ENCODE measurements at places on chromosomes 2 and 18.

DNA sequence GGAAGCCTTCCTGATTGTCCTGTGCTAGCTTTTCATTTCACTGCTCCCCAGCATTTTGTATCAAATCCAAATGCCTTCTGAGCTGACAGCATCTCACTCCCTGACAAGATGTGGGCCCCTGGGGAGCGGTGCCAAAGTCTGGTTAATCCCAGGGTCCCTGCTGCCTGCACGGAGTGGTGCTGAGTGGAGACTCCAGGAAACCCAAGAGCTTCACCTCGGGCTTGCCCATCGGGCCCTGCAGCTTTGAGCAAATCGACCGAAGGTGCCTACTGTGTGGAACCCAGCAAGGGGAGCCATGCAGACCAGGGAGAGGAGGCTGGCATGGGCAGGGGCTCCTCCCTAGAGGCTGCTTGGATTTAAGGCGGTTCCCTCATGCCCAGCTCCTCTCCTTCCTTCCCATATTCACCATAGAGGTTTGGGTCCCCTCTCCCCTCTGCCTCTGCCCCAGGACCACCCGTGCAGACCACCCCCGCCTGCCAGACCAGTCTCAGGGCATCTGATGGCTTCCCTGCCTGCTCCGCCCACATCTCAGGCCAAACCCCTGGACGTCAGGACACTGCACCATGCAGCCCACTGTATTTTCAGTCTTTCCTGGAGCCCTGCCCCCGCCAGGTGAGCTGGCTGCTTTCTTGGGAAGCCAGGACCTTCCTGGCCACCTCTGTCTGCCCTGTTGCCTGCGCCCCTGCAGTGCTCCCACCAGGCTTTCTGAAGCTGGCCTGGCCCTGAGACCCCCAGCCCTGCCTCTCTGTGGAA, 37.8 kb downstream of the RRM2 start:
- DNase-seq, result no peak

DNA sequence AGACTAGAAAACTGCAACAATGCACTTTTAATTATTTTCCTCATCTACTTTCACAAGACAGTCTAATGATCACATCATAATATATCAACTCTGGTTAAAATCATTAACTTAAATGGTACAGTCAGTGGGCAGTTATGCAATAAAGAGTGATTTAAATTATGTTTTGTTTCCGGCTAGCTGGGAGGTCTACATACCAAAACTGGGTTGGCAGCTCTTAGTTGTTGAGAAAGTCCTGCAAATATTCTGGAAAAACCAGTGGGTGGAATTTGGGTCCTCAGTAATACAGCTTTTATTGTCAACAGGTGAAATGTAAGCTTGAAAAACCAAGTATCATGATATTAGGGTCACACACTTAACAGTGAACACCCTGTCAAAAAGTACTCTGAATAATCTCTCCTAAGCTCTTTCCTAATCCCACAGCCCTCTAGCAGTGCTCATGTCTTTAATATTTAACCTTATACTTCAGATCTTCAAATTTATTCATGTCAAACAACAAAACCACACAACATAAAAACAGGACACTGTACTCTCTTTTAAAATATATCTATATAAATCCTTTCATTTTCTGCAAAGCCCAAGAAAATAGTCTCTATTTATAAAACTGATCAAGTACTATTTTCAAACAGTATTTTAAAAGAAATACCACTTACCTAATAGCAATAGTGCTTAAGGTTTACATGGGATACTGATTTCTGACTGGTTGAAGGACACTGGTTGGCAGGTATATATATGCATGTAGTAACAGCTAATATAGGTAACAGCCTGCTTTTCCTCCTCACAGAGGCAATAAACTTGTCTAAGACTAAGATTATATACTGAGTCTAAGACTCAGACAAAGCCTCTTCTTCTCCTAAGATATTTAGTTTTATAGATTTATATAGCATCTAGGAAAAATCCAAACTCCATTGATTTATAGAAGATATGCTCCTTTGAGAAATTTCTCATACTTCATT, 103.8 kb downstream of the GAREM1 start:
- no peak for DNase-seq

DNA sequence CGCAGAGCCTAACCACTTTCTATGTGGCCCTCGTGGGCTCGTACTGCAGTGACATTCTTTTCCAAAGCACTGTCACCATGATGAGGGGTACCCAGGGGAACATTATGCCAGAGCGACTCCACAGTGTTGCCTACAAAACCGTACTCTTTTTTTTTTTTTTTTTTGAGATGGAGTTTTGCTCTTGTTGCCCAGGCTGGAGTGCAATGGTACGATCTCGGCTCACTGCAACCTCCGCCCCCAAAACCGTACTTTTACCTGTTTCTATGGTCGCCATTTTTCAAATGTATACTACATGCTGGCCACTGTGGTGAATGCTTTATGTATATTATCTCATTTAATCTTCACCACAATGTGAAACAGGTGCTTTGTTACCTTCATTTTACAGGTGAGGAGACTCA, 4.3 kb downstream of the PLEK start:
- no peak for DNase-seq

DNA sequence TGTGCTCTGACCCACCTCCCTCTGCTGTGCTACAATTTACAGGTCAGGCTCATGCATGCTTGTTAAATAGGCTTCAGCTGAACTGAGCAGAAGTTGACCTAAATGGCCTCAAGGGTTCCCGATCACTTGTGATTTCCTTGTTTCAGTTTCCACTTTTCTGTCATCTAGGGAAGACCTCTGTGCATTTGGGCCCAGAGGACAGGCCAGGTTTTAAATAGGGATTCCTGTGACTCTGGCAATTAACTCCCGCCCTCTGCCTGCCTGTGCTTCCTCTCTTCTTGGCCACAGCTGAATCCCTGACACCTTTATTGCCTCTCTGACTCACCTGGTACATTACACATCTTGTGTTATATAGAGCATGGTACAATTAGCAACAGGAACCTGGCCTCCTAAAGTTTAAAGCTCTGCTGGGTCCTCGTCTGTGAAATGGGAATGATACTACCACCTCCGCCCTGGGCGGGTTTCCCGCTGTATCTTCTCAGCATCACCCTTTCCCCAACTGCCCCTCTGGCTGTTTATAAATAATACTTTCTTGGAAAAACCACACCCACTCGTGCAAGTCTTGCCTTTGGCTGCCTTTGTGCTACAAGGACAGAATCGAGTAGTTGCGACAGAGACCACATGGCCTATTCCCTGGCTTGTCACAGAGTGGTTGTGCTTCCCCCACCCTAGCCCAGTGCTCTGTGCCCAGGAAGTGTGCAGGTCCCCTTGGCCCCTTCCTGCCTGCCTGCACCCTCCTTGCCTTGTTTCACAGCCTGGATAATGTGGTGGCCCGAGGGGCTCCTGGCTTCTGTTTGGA, 7.9 kb downstream of the CABLES1 start:
- no peak for DNase-seq

DNA sequence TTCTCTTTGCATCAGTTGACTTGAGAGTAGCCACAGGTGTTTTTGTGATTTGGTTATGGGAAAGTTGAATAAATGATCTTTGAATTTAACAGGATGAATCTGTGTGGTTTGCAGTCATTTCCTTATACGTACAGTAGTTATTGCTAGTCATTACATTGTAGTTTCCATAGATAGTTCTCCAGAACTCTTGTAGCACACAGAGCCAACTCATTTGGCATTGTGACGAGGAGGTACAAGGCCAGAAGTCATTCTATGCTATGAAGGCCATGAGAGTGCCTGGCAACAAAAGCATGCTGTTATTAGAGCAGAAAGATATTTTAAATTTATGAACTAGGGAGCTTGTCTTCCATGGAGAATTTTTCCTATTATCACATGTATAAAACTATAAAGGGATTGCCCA, 973.0 kb upstream of the CHAC2 start:
- DNase-seq, result no peak

DNA sequence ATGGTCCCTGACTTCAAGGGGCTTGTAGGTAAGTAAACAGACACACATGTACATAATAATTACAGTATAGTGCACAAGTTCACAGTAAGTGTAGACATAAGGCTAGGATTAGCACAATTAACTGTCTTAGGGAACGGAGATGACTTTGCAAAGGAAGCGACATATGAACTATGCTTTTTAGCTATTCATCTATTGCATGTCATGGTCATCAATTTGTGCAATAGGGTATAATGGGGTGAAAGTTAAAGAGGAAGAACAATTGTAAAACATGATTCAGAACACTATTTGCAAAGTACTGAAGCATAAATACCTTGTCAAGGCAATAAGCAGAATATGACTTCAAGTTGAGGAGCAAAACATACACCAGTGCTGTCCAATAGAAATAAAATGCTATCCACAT, 112.3 kb upstream of the SLC8A1 start:
- DNase-seq, result no peak

DNA sequence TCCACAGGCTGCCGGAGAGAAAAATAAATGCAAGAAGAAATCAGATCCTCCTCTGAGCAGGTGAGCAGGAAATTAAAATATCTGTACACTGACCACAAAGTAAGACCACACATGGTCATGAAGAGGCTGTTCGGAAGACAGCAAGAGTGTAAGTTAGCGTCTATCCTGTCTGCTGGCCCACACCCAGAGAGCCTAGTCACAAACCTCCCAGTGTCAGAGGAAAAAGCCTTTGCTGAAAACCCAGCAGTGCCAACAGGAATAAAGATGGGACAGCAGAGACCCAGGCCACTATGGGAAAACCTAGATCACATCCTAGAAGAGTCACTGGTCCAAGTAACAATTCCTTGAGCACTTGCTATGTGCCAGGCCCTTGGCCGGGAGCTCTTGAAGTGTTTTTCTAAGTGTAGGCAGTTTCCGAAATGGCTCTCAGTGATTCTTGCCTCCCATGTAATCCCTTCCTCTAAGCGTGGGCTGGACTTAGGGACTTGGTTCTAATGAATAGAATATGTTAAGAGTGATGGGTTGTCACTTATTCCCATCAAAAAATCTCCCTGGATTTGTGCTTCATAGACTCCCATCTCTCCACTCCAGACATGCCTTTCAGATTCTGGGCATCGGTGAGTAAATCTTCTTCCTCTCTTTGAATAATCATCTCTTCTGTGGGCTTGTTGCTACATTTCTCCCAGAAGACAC, 110.9 kb upstream of the PKDCC start:
- DNase-seq, result no peak

DNA sequence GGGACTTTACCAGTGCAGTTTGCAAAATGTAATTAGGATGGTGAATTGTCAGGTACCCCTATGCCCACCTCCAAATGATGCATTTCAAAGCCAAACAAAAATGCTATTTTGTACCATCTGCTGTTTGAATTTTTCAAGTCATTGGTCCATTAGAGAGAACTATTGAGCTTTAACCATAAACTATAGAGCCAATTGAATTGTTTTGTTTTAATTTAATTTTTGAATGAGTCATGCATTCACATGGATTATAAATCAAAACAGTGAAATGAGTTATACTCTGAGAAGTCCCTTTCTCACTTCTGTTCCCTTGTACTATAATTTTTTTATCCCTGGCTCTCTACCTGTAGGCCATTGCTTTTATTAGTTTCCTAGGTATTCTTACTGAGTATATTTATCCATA, 140.6 kb upstream of the LYPD6 start:
- DNase-seq, result no peak

- no peak for DNase-seq
These were observed 286.5 kb downstream of the LPIN1 start for GRCh38 chr2:12032975-12033374.

GRCh38 chr2:232341061-232341738, 37.4 kb upstream of the ALPP start:
- DNase-seq, result no peak

DNA sequence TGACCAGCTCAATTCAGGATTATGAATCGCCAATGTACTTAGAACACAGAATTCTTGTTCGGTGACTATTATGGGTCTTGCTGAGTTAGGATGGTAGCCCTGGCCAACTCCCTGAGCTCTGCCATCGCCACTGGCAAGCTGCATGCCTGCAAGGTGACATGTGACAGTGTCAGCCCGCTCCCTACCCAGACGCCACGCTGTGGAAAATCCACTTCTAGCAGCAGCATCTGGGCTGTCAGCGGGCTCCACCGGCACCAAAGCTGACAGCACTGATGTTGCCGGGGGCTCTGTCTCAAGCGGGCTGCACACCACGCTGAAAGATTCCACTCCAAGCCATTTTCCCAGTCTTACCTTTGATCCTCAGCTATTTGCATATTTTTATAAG, 100.7 kb downstream of the MYT1L start:
- no peak for DNase-seq

GRCh38 chr2:141930803-141931202, 200.0 kb downstream of the LRP1B start:
- DNase-seq, result no peak

GRCh38 chr2:153811516-153811915, 60.2 kb upstream of the GALNT13 start:
- no peak for DNase-seq

- DNase-seq, result no peak
These were observed 190.7 kb downstream of the INSIG2 start for GRCh38 chr2:118279005-118279404.

GRCh38 chr2:150919901-150920300, 341.8 kb downstream of the RBM43 start:
- no peak for DNase-seq

GRCh38 chr2:233273120-233273519, 21.6 kb downstream of the ATG16L1 start:
- DNase-seq, result no peak

DNA sequence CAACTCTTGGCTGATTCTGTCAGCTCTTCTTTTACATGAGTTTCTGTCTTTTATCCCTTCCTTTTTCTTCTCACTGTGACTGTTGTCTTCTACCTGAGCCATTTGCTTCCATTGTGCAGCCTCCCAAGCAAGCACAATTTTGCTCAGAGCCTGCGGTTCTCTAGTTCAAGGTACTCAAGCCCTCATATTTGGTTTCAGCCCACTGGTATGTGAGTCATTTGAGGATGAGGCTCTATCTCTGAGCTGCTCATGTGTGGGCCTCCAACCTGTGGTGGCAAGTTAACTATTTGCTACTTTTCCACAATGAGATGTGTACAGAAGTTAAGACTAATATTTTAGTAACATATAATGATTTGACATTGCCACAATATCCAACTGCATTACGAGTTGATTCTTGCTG, 183.0 kb downstream of the PHLPP1 start:
- DNase-seq, result no peak

- no peak for DNase-seq
These were observed 371.1 kb upstream of the ID2 start for GRCh38 chr2:8310557-8311455.

- no peak for DNase-seq
These were observed 4.9 kb downstream of the AAK1 start for GRCh38 chr2:69638630-69639029.

DNA sequence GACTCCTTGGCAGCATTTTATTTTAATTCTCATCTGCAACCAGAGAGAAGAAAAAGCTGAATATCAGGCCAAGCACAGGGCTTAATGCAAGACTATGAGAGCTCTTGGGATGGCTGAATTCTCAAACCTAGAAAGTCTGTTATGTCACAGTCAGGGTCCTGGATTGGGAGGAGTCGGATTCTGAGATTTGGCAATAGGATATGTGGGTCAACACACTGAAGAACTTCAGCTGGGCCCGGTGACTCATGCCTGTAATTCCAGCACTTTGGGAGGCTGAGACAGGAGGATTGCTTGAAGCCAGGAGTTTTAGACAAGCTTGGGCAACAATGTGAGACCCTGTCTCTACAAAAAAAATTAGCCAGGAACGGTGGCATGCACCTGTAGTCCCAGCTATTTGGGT, 102.4 kb downstream of the COL3A1 start:
- DNase-seq, result no peak

GRCh38 chr18:9764011-9764481, 55.9 kb downstream of the RAB31 start:
- DNase-seq, result no peak

- DNase-seq, result no peak
These were observed 17.5 kb downstream of the SMAD2 start for GRCh38 chr18:47912794-47913585.
